ENCODE measurements at places on chromosomes 11 and 22.

DNA sequence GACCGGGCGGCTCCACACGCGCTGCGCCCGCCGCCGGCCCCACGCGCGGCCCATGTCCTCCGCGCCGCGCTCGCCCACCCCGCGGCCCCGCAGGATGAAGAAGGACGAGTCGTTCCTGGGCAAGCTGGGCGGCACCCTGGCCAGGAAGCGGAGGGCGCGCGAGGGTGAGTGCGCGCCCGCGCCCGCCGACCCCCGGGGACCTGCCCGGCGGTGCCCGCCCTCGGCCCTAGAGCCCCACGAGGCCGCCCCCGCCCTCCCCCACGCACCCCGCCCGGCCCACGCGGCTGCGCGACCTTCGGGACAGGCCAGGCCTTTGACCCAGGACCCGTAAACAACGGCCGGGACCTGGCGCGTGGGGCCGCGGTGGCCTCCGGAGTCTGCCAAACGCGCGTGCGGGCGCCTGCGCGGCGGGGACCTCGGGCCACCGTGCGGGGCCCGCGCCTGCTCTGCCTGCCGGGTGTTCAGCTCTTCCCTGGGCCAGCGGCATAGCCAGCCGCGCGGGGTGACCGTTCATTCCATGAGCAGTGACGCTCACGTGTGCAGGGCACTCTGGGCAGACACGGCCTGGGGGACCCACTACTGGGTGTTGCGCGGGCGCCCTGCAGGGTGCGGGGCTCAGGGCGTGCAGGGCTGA, at the start of gene PARVB:
TSS of gene PARVB (plus strand) at position 15 of the 634 bp plus-strand sequence. CDS start at position 53, 38 bp downstream.
- no peaks in the 10 kb centered on the region for H3K27me3 ChIP-seq
- no peaks in the 10 kb centered on the region for H3K36me3 ChIP-seq
- peaks cover 2% of the 10 kb centered on the region for H3K4me1 ChIP-seq
- H3K4me3 ChIP-seq, result peak within 1 kb of the TSS; percentile 55
- no peak within 1 kb of the TSS for H3K27ac ChIP-seq

DNA sequence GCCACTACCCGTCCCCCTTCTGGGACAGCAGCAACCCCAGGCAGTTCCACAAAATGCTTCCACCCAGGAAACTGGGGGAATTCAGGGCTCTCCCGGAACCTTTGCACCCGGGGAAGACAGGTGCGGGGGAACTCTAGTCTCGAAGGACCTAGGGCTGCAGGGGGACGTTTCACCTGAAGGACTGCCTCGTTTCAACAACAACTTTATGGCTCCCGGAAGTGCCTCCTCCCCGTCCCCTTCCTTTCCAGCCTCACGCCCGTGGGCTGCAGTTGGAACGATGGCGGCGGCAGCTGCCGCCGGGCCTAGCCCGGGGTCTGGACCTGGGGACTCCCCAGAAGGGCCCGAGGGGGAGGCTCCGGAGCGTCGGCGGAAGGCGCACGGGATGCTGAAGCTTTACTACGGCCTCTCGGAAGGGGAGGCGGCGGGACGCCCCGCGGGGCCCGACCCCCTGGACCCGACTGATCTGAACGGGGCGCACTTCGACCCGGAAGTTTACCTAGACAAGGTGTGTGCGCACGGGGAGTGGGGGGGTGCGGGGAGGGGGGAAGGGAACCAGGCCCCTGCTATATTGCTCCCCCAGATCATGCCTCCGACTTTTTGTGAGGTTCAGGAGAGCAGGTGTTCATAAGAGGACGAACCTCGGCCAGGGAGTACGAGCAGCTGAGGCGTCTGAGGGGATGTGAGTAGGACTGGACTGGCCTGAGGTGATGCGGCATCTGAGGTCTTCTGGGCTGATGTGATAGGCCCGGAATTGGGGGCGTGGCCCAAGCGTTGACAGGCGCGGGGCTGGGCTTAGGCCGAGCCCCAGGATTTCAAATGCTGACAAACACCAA, at the start of gene VPS51:
TSS of gene VPS51 (plus strand) at position 241 of the 833 bp plus-strand sequence. CDS start at position 278, 37 bp downstream.
- H3K27me3 ChIP-seq, result no peaks in the 10 kb centered on the region
- H3K27ac ChIP-seq, result peak within 1 kb of the TSS; percentile 85
- no peaks in the 10 kb centered on the region for H3K36me3 ChIP-seq
- H3K4me1 ChIP-seq, result no peaks in the 10 kb centered on the region

- no peaks in the 10 kb centered on the region for H3K36me3 ChIP-seq
- no peak overlapping the region for H3K27ac ChIP-seq
- no peak for DNase-seq
- H3K27me3 ChIP-seq, result no peaks in the 10 kb centered on the region
These were observed 172.4 kb downstream of the CASP12 start for GRCh38 chr11:104725796-104726408.

DNA sequence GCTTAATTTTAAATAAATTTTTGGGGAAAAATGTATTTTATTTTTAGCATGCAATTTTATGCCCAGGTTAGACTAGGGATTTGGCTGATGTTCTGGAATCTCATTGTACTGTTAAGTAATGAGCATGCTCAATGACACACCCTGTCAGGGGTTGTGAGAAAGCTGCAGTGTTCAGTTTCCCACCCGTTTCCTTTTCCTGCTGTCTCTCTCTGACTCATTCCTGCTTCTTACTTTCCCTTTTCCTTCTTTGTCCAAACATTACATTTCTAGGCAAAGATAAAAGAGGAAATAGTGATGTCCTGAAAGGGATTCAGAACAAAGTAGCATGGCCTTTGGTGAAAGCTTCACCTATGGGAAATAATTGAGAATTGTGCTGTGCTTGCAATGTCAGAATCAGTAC, 22.7 kb downstream of the OOSP3 start:
- no peak overlapping the region for H3K27ac ChIP-seq
- H3K36me3 ChIP-seq, result no peaks in the 10 kb centered on the region
- peak; percentile 13 for DNase-seq
- no peaks in the 10 kb centered on the region for H3K4me1 ChIP-seq

- DNase-seq, result no peak
- peaks cover 2% of the 10 kb centered on the region for H3K36me3 ChIP-seq
- H3K4me1 ChIP-seq, result peaks cover 11% of the 10 kb centered on the region
- H3K4me3 ChIP-seq, result no peak overlapping the region
These were observed 123.9 kb downstream of the MRTFA start for GRCh38 chr22:40512426-40513136.

DNA sequence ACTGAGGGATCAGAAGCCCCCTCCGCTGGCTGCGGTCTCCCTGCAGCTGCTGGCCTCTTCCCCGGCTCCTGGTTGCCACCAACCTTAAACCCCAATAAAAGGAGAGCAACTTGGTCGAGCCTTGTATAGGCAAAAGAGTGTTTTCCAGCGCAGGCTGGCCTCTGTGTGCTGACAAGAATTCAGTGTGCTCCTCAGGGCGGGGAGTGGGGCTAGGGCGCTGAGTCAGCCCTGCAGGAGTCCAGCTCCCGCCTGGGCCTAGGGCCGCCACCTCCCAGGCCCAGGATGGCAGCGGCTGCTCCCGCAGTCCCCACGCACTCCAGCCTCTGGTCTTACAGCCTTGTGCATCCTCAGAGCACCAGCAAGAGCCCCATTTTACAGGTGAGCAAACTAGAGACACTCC, at the start of gene SHISAL1:
TSS of gene SHISAL1 (minus strand) at position 186 of the 400 bp plus-strand sequence. CDS start 12,006 bp downstream, outside the sequence.
- no peaks in the 10 kb centered on the region for H3K36me3 ChIP-seq
- H3K27me3 ChIP-seq, result no peaks in the 10 kb centered on the region
- no peak within 1 kb of the TSS for H3K27ac ChIP-seq
- H3K4me3 ChIP-seq, result no peak within 1 kb of the TSS

GRCh38 chr11:119109843-119110242, 2.7 kb downstream of the C2CD2L start:
- no peak for DNase-seq
- peaks cover 19% of the 10 kb centered on the region for H3K36me3 ChIP-seq
- peak overlapping the region; percentile 24 for H3K4me3 ChIP-seq
- H3K4me1 ChIP-seq, result peaks cover 8% of the 10 kb centered on the region
- H3K27ac ChIP-seq, result no peak overlapping the region
- no peaks in the 10 kb centered on the region for H3K27me3 ChIP-seq

DNA sequence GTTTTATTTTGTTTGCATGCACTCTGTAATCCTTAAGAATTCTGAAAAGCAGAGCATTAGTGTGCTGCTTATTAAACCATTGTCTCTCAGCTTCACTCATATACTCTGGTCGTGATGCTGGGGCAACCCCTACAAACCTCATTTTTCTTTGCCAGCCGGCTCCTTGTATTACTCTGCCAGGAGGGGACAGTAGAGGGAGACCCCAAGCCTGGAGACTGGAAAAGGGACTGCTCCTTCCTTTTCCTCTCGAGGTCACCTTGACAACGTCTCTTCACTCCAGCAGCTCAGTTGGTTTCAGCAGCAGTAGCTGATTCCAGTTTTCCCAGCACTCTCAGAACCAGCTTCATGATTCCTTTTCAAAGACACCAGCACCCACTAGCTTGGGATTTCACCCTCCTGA, 2.8 kb upstream of the JHY start:
- no peak overlapping the region for H3K27ac ChIP-seq
- DNase-seq, result no peak
- H3K4me1 ChIP-seq, result no peaks in the 10 kb centered on the region
- H3K36me3 ChIP-seq, result no peaks in the 10 kb centered on the region
- H3K27me3 ChIP-seq, result no peaks in the 10 kb centered on the region
